ENCODE measurements at places on chromosomes 11 and 22.

DNA sequence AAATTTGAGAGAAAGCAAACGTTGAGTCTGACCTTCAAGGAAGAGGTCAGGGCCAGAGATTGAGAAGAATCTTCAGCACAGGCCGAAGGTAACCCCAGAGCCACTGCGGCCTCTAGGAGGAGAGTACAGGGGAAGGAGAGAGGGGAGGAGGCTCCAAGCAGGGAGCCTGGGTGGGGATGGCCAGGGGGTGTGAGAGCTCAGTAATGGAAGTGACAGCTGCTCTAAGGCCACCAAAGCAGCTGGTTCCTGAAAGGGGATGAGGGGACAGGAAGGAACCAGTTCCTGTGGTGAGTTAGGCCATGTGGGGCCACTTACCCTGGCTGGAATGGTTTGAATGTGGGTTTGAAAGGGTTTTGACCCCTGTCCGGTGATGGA lies 46.1 kb downstream of the PISD start:
- DNase-seq = no peak

DNA sequence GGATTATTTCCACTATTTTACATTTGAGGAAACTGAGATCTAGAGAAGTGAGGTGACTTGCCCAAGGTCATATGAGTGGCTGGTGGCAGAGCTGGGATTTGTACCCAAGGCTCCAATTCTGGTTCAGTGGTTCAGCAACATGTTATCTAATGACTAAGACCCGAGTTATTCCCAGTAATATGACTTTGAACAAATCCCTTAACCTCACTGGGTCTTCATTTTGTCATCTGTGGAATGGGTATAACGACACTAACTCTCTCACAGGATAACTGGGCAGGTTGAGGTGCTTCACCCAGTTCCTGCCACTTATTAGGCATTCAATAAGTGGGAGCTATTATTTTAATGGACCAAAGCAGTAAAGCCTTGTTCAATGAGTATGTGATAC lies 489 bp upstream of the OR2AT4 start:
- DNase-seq = no peak

GRCh38 chr11:114102993-114103896 lies 43.7 kb downstream of the ZBTB16 start:
- no peak for DNase-seq

- no peak for DNase-seq
These were observed 61.6 kb upstream of the PTPN5 start for GRCh38 chr11:18853086-18853720.

DNA sequence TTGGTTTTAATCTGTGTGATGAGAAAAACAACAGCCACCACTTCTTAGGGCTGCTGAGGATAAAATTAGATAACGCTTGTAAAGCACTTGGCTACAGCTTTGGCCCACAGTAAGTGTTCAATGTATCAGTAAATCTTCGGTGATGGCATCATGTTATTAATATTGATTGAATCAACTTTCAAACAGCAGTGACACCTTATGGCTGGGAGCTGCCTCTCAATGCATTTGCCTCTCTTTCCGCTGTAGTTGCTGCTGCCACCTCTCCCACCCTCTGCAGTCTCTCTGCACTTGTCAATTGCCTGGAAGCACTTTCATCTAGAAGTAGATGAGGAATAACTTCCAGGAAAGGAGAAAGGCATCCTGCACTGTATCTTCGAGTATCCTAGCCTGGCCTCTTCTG lies 491.1 kb downstream of the OPCML start:
- DNase-seq = no peak

GRCh38 chr11:3745161-3745560 lies 52.2 kb downstream of the NUP98 start:
- DNase-seq = no peak

GRCh38 chr22:32324505-32325415 lies 32.9 kb upstream of the RFPL3 start:
- DNase-seq = no peak

- DNase-seq = no peak
These were observed 49.5 kb downstream of the GAB4 start for GRCh38 chr22:16958475-16958874.

GRCh38 chr22:46902998-46903916 lies 140.8 kb downstream of the TBC1D22A start:
- no peak for DNase-seq

DNA sequence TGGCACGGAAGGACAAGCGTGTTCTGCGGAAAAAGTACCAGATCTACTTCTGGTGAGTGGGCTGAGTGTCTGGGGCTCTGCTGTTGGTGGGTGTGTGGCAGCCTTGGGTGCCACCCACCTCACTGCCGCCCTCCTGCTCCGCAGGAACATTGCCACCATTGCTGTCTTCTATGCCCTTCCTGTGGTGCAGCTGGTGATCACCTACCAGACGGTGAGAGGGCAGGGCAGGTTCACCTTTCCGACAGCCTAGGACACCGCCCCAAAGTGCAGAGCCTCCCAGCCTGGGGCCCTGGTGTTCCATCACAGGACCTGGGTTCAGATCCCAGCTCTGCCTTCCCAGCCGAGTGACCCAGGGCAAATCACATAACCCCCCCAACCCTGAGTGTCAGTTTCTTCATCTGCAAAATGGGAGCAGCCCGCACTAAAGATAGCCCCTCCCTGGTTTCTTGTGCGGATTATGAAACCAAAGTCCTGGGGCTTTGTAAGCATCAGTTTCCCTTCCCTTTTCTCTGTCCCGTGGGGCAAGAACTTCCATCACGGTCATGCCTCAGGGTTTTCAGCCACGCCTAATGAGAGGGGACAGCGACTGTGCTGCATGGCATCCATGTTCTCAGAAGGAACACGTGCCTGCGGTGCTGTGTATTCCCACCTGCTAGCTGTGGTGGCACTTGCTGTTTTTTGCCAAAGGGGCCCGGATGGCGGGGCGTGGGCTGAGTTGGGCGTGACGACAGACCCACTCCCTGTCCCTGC lies 9.8 kb upstream of the TAGLN start:
- DNase-seq = peak; percentile 20

DNA sequence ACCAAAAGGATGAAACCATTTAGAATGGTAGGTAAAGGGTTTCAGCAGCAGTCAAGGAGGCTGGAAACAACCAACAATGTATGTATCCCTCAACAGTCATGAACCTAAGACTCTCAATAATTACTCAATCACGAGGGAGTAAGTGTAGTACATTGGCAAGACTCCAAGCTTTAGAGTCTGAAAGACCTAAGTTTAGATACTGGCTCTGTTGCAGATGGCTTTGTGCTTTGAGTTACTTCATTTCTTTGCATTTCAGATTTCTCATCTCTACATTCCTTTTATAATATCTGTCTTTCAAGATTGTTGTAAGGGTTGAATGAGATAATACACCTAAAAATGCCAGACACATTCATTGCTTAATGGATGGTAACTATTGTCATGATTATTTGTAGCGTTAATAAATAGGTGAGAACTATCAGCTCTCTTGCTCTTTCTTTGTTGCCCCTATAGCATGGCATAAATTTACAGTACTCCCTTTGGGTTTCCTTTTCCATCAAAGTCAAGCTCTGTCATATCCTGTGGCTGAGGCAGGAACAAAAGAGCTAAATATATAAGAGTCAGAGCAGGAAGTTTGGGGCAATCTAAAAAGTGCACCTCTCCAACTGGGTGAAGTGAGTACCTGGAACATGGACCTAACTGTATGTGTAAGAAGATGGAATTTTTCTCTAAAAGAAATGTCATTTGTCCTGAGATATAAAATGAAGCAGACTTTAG lies 228.2 kb upstream of the ZC3H12C start:
- no peak for DNase-seq

DNA sequence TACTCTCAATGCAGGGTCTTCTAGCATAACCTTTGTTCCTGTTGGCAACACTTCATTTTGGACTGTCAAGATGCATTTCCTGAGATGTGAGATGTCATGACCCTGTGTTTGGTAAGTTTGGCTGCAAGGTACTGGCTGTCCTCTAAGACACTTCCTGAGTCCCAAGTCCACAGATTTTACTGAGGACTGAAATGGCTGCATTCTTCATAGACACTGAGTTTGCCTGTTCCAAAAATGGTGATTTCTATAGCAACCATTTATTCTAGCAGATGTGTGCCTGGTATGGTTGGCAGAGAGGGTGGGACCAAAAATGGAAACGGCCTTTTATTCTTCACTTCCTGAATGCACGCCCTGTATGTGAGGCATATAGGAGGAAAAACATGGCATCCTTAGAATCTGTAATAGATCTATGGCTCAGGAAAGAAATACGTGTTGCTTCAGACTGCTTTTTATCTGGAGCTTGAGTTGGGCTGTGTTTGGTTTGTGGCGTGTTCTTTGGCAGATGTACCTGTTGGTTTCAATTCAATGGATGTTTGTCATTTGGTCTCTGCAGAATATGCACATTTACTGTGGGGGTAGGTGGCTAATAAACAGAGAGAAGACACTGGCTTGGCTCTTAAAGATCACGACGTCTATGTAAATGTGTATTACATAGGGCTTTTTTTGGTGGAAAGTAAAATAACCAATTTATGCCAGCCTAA lies 62.4 kb downstream of the ZBTB16 start:
- no peak for DNase-seq

DNA sequence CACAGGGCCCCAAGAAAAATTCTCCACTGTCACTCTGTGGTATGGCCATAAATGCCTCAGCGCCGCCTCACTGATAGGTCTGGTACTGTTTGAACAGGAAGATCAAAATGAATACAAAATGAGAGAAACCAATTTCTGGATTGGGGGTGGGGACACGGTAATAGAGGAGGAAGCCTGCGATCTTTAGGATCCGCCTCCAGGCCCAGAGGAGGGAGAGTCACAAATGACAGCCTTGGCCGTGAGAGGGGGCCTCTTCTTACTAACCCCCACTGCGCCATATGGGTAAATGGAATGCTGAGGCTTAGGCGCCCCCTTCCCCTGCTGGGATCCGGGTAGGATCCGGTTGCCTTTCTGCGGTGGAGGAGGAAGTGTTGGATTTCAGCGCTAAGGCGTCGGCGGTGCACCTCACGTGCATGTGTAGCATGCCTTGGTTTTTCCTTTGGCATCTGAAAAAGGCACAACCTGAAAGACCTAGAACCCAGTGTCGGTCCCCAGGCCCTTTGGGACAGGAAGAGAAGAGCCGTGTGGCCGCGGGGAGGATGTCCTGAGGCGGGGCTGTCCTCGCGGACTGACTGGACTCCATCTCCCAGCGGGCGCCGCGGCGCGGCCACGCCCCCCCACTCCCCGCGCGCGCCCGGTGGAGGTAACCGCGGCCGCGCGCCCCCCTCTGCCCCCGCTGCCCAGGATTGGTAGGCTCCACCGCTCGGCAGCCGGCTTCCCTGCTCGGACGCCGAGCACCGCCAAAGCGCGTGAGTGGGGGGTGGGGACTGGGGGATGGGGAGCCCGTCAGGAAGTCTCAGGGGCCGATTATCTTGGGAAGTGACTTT lies 718 bp upstream of the MADD start:
- peak; percentile 89 for DNase-seq

DNA sequence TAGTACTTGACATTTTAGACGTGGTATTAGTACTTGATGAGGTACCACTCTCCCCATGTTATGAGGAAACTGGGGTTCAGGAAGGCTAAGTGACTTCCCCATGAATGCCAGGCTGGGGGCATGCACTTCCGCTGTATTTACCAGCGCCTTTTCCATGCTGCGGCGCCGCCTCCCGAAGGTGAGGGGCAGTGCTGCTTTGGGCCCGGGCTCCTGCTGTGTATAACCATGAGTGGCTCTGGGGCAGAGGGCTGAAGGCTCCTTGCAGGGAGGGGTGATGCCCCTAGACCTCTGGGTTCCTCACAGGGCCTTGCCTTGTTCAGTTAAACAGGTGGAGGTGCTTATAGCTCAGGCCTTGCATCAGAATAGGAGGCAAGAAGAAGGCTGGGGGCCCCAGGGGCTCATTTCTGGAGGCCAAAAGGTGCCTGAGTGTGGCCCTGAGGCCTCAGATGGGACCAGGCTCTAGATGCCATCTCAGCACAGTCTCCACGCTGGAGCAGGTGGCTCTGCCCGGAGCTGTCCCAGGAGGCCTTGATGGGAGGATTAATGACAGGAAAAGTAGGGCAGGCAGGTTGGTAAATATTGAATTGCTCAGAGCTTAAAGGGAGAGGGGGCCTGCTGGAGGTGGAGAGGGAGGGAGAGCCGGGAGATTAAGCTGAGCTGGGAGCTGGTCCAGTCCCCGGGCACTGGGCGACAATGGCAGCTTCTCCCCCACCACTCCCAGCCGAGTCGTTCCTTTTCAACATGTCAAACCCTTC lies 129.6 kb downstream of the CEP164 start:
- DNase-seq = no peak

DNA sequence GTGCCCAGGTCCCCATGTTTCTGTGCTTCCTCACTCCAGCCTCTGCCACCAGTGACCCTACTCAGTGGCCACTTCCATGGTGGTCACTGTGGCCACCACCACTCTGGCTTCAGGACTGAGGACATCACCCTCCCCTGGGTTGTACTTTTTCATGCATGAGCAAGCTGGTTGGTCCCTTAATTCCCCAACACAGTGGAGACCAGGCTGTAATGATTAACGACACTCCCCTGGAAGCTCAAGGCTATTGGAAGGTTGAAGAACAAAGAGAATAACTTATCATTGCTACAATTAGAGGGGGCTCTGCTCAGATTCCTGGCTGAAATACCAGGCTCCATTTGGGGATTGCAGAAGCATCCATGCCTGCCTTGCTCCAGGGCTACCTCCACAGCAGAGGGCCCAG lies 10.5 kb downstream of the PLAAT4 start:
- no peak for DNase-seq

GRCh38 chr11:28476864-28477263 lies 368.7 kb downstream of the METTL15 start:
- no peak for DNase-seq

- DNase-seq = no peak
These were observed 14.5 kb downstream of the HSPA8 start for GRCh38 chr11:123047266-123047946.

DNA sequence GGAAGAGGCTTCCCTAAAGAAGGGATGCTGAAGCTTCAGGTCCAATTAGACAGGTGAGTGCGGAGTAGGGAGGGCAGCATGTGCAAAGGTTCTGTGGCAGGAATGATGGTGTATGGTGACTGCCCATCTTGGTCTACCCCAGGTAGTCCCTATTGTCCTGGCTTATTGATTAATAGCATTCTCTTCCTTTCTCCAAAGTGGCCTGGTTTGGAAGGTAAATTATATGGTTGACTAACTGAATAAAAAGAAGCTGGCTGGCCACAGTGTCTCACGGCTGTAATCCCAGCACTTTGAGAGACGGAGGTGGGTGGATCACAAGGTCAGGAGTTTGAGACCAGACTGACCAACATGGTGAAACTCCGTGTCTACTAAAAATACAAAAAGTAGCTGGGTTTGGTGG lies 230.5 kb downstream of the MIAT start:
- DNase-seq = no peak

DNA sequence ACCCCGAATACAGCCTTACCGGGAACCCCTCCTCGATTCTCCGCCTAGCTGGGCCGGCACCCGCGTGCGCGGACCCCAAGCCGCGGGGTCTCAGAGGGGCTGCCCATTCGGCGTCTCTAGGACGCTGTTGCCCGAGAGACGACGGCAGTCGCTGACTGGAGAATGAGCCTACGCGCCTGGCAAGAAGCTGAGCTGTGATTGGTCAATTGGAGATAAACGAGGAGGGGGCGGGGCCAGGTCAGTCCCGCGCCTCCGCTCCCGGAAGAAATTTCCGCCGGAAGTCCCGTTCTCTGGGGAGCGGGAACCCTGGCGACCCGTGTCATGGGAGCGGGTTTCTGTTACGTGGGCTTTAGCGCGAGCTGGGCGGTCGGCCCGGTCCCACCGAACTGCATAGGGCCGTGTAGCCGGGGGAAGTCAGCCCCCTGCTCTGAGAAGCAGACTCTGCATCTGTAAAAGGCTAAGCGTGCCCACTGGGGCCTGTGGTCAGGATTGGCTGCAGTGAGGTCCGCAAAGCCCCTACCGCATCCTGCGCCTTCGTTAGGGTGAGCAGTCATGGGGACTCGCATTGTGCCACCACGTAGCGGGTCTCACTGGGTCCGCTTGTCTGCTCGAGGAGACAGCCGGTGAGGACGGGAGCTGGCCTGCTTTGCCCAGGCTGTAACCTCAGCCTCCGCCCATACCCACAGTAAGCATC lies at the start of gene EFCAB6:
TSS of gene EFCAB6 (minus strand) at position 157 of the 694 bp plus-strand sequence. CDS start 29,987 bp downstream, outside the sequence.
- peak; percentile 92 for DNase-seq
